Daoy (cell line): ENCODE measurements at places on chromosomes 6 and 20.
A peak's percentile ranks its signal among the peaks of the same experiment; 100 is the strongest.

- DNase-seq, result no peak
Observed at GRCh38 chr6:134293659-134294161, 24.2 kb downstream of the SGK1 start.

DNA sequence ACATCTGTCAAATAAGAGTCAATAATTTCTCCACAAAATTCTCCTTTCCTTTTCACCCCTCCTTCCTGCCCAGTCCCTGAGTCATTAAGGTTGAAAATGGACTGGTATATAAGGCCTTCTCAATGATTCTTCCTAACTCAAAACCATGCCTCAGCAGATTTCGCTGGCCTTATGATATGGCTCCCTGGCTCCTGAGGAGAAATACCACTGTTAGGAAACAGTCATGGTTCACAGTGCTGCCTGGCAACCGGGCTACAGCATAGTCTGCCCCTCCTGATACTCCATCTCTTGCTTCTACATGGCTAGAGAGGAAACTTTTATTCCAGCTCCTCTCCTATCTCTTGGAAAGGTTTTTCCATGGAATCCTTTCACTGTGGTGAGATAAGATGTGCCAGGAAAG lies 4.7 kb downstream of the UBE2J1 start:
- DNase-seq, result no peak

GRCh38 chr6:34223956-34224940 lies 12.4 kb upstream of the HMGA1 start:
- peak; percentile 99 for DNase-seq

DNA sequence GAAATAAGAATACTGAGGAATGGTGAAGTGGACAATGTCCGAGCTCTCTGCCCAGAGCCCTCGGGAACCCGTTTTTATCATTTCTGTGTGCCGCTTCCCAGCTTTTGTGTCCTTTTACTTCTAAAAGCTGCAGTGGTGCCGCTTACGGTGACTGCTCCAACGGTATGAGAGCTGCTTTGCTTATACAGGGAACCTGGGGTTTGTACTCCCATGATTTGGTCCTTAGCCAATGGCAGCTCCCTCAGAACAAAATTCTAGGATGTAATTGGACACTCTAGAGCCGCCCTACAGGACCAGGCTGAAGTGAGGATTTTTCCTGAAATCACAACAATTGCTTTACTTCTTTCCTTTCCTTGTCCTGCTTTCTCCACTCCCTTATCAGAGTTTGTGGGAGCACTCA lies 24.2 kb upstream of the PCSK2 start:
- peak; percentile 5 for DNase-seq

DNA sequence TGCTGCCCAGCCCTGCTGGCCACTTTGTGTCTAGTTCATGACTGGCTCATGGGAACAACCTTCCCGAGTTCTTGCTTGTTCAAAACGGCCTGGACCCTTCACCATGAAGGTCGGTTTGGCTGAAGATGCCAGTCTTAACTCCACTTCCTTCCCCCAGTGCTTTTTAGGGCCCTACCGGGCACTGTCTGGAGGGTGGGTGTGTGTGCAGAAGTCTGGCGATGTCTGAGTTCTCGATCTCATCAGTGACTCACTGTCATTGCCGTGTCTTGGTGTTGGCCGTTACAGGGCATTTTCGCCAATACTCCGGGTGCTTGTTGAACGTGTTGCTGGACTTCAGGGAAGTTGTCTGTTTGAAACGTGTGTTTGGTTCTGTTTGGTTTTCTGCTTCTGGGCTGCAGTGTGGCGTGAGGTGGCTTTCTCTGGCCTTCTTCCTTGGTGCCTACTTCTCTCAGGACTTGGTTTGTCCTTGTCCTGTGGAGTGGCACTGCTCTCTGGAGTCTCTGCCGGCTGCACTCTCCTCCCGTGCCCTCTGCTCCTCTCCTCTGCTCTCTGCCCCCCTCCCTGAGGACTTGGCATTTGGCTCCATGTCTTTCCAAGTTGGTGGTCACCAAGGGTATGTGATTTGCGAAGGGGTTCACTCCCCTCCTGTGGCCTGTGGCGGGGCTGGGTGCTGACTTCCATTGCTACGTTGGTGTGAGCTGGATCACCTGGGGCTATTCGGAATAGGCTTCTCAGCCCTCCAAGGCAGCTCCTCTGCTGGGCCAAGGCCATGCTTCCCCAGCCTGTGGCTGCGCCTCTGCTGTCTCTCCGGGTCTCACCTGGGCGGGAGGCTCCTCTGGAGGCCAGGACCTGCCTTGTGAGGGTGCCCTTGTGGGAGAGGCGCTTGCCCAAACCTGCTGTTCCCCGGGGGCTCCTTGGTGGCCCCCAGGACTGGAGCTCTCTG lies 38.2 kb downstream of the PYGB start:
- no peak for DNase-seq
